ENCODE measurements at places on chromosomes 2 and 18.
A peak's percentile ranks its signal among the peaks of the same experiment; 100 is the strongest.

DNA sequence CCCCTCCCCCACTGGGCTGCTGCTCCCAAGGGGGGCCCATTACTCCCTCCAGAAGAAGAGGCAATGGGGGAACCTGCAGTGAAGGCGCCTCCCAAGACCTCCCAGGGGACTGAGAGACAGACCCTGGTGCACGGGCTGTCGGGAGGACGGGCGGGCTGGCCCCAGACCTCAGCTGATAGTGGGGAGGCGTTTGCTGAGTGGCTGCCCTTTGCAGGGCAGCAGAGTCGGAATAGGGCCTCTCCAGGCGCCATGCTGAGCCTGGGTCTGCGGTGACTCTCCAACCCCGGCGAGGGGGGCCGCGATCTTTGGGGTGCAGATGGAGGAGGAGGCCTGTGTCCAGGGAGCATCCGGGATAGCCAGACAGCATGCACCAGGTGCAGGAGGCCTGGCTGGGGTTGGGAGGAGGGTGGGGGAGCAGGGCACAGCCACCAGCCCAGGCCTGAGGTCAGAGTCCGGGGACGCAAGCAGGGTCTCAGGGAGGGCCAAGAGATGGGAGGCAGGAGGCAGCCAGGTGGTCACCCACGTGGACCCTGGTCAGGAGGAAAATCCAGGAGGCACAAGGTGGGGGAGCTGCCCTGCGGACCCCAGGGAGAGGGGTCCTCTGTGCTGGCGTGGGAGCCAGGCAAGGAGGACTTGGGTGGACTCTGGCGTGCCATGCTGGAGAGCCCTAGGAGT, 11.0 kb downstream of the CROCC2 start:
- DNase-seq, result no peak

GRCh38 chr2:199455545-199456382, 2.0 kb downstream of the SATB2 start:
- DNase-seq, result peak; percentile 46

DNA sequence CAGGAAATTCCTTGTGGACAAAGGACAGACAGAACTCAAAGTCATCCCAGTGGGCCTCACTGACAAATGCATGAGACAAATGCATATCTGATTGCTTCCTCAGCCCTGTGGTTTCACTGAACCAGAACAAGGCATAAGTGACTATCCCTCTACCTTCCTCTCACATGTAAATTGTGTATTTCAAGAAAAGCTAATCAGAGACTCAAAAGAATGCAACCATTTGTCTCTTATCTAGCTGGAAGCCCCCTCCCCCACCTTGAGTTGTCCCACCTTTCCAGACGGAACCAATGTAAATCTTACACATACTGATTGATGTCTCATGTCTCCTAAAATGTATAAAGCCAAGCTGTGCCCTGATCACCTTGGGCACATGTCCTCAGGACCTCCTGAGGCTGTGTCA, 102.0 kb upstream of the TMEM200C start:
- no peak for DNase-seq

DNA sequence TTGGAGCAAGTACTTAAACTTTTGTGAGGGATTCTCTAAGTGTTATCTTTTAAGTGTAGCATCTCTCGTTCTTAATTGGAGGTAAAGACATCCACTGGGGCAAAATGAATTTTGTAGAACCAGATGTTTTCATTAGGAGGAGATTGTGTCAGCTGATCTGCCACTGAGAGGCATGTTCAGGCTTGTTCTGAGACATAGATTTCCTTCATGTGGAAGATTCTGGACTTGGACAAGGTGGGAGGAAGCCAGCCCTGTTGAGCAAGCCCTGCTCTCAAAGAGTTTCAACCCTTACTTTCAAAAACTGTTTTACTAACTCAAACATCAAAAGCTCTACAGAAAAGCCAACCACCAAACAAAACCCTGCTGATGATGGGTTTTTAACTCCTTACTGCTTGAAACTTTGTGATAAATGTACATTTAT, 6.5 kb downstream of the MAP4K4 start:
- DNase-seq, result no peak

DNA sequence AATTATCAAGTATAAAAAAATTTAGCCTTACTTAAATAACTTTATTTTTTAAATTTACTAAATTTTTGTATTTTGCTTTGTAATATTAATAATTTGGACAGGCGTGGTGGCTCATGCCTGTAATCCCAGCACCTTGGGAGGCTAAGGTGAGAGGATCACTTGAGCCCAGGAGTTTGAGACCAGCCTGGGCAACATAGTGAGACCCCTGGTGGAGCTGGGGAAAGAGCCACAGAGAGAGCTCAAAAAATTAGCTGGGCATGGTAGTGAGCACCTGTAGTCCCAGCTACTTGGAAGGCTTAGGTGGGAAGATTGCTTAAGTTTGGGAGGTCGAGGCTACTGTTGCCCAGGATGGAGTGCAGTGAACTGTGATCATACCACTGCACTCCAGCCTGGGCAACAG, 143.5 kb downstream of the B3GNT2 start:
- no peak for DNase-seq

DNA sequence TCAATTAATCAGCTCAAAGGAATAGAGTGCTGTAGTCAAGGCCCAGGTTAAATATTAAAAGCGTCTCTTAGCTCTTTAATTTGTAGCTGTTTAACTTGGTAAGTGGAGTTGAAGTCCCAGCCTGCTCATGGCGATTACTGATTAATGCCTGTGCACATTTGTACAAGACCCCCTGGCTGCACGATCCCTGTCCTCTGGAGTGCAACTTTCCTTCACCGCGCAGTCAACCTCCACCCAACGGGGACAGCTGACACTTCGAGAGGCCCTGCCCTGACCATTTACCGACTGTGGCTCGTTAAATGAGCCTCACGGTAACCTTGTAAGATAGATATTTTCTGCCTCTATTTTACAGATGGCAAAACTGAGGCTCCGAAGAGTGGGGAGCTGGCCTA, 5.5 kb upstream of the CYS1 start:
- no peak for DNase-seq

DNA sequence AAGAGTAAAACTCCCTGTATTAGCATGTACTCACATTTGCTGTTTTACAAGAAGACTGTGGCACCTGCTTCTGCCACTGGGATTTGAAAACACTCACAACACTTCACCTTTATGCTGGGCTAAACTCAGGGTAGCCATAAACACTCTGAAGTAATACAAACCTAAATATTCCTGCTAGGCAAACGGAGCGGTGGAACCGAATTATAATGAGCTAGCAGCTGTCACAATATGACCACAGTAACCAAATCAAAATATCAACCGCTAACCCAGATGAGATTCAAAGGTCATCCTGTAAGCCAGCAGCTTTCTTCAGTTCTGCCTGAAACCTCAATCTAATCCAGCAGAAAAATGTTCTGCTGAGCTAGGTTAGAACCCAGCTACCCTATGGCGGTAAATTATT, 132.1 kb downstream of the TCF4 start:
- no peak for DNase-seq

DNA sequence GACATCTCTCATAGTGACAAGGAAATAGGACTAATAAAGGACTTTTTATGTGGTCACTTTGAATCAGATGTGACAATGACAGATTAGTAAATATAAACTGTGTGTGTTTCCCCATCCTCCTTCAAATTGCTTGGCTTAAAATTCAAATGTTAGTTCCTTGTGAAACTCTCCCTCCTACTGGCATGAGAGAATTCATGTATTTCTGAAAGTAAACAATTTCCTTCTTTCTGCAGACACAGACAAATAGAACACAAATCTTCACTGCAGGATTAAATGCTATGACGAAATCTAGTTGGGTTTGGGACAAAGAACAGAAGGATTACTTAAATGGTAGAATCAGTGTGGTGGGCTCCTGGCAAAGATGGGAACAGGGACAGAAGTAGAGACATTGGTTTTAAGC, 328.7 kb upstream of the FAM98A start:
- no peak for DNase-seq

GRCh38 chr2:231557571-231558217, 27.4 kb upstream of the NMUR1 start:
- peak; percentile 21 for DNase-seq

DNA sequence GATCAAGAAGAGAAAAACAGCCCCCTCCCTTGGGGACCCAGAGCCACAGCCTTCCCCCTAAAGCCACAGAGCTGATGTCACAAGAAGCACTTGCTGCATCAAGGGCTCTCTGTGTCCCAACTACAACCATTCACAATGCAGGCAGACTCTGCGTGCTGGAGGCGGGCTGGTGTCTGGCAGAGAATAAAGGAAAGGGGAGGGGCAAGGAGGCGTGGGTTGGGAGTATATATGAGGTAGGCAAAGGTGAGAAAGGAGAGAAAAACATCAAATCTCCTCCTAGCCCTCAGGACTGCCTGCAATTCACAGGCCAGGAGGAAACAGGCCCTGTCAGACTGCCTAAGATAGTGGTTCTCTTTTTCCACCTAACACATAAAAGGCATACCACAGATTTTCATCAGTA, 48.8 kb upstream of the IHH start:
- no peak for DNase-seq

DNA sequence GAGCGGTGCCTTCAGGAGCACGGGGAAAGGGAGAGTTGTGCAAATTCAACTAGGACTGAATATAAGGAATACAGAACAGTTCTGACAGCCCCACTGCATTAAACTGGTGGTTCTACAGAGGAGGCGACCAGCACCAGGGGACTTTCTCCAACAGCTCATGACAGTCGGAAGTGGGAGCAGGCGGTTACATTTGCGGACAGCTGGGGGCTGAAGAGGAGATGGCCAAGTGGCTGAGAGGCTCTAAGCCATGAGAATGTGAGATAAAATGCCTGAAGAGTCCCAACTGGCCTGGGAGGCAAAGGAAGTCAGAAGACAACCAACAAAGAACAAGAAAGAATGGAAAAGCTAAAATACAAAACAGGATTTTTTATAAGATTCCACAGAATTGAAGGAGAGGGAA, 141.3 kb downstream of the L3MBTL4 start:
- no peak for DNase-seq

DNA sequence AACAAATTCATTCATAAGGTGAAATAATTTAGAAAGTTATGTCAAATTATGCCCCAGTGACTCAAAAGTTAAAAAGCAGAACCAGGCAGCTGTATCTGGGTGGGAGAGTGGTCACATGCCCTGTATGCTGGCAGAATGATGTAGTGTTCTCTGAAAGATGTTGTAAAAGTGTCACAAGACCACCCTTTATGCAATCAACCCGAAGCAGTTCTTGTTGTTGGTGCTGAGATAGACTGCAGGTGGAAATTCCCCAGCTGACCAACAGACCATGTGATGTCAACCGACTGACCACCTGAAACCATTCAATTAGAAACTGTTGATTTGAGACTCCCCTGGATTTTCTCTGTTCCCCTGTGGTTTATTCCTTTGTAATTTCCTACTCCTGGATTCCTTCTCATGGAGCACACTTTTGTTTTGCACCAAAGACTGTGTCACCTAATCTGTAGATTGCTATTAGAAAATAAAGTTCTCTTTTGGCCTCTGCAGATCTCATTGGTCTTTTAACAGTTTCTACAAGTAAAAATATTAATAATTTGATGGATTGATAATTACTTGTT, 1341.3 kb upstream of the LRRTM1 start:
- no peak for DNase-seq

GRCh38 chr2:39007875-39008504, 112.9 kb downstream of the SOS1 start:
- no peak for DNase-seq

- DNase-seq, result no peak
These were observed 43.9 kb upstream of the GALR1 start for GRCh38 chr18:77205769-77206168.

GRCh38 chr2:181552808-181553207, 95.6 kb downstream of the ITGA4 start:
- DNase-seq, result no peak

- DNase-seq, result no peak
These were observed 42.3 kb downstream of the B3GNT2 start for GRCh38 chr2:62238236-62238635.

DNA sequence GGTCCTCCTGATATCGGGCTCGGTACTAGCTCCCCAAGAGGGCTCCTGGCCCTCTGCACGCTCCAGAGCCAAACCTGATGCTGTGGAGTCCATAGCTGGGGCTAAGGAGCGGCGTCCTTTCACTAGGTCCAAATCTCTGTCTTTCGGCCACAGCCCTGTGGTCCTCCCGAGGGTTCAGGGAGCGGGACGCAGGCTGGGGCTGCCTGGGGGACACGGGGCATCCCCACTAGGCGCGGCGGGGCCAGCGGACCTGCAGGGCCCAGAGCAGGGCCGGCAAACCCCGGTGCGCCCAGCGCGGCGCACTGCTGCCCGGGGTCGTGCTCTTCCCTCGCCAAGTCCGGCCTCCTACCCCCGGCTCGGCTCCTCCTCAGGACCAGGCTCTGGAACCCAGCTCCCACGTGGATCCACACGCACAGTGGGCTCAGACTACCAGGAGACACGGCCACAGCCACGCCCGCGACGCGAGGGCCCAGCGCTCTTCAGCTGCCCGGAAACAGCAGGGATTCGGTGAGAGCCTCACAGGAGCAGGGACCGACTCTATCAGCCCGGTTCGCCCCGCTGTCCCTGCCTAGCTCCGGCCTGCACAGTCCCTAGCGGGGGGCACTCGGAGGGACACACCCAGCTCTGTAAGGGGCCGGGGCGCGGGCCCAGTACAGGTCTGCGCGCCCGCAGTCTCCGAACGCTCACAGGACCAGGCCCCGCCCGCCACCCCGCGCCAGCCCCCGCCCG, 593 bp downstream of the ZNF514 start:
- DNase-seq, result peak; percentile 36

DNA sequence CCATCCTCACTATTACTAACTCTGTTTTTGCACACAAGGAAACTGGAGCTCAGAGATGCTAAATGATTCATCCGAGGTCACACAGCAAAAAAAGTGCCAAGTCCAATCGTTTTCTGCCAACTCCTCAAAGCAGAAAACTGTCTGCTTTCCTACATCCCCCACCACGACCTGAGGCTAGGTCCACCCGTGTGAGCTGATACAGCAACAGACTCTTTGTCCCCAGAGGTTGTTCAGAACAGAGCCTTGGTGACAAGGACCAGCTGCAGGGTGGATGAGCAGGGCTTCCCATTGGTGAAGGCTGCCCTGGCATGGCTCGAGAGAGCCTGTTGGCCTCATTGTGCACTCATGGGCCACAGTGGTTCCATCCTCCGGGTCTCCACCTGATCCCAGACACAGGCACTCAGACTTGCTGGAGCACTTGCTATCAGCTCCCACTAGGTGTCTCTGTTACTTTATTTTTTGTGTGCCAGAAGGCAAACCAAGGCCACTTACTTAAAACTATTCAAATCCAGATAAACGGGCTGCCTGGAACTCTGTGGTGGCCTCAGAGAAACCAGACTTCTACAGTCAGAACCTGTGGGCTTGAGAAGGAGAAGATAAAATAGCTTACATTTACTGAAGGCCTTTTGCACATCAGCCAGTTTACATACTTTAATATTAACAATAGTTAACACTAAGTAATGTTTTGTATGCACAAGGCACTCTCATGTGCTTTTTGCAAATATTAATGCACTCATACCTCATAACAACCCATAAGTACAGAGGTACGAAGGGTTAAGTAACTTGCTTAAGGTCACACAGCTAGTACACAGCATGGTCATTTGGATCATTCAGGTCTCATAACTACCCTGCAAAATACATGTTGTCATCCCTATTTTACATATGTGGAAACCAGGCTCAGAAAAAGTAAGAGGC, 62.9 kb upstream of the CTIF start:
- peak; percentile 34 for DNase-seq

DNA sequence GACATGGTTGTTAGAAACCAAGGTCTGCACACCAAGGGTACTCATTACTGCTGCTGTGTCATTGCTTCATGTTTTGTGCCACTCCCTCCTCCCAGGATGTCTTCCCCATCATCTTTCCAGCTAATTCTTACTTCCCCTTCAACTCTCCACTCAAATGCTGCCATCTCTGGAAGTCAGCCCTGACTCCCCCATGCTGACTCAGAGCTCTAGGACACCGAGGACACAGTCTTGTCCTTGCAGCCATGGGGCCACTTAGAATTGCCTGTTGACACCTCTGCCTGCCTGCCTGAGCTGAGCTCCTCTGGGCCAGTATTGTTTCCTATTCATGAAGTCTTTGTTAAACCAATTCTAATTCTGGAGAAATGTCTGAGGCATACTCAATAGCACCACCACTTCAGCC, 100.2 kb downstream of the GYPC start:
- DNase-seq, result no peak

Data from progenitor cell of endocrine pancreas (in vitro differentiated cells).